Tongue (tissue), 3 donors: ENCODE measurements at places on chromosomes 6 and 20.

DNA sequence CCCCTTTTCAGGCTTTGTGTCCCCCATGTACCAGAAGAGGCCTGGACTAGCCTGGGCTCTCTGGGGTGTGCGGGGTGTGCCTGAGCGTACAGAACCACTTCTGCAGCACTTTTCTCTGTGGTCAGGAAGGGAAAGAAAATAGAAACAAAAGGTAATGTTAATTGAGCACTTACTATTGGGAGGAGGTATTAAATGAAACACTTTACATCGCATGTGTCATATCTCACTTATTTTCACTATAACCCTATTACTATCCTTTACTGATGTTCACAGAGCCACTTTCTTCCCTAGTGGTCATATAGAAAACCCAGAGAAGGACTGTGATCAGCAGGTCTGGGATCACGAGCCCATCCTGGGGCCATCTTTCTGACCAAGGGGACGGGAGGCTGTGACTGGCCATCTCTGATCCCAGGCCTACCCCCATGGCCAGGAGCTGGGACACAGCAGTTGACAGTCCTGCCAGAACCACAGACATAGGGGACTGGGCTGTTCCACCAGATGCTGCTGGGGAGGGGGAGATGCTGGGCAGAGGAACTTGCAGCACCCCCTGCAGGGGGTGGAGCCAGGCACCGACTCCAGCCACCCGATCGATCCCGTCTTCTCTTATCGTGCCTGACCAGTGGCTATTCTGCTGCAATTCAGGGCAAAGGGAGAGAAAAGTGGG is 107.6 kb downstream of the VEGFA start:
- no peak for DNase-seq

GRCh38 chr20:21681922-21682318 is 23.5 kb upstream of the PAX1 start:
- DNase-seq: no peak

DNA sequence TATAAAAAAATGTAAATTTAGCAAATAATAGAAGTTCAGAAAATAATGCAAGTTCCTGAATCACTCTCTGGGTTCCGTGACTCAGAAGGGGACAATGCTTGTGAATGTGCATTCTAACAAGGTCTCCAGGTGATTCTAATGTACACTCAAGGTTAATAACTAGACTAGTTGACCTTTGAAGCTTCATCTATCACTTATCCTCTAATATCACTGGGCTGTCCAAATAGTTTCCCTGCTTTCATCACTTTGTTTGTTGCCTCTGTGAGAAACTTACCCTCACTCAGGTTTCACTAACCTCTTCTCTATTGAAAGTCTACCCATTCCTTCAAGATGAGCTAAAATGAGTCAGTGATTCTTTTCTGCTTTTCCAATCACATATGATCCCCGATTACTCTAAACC is 189.0 kb downstream of the BTBD9 start:
- DNase-seq: no peak

GRCh38 chr6:10626154-10626741 is 68.2 kb downstream of the C6orf52 start:
- peak; percentile 55 for DNase-seq

- DNase-seq: no peak
Observed at GRCh38 chr6:38146734-38147027, 327.2 kb downstream of the ZFAND3 start.

GRCh38 chr6:27868311-27868710 is 43.9 kb downstream of the OR2B2 start:
- DNase-seq: no peak

- DNase-seq: peak; percentile 40
Observed at GRCh38 chr6:4774715-4775493, 1.3 kb upstream of the CDYL start.

GRCh38 chr6:2990248-2990931 is 9.3 kb upstream of the NQO2 start:
- DNase-seq: peak; percentile 69

GRCh38 chr20:2687514-2687913 is 5.1 kb upstream of the EBF4 start:
- no peak for DNase-seq

GRCh38 chr6:81977486-81977885 is 225.0 kb upstream of the TENT5A start:
- DNase-seq: no peak

GRCh38 chr20:38735172-38735571 is 10.9 kb downstream of the SLC32A1 start:
- no peak for DNase-seq

- DNase-seq: peak; percentile 33
Observed at GRCh38 chr6:7431674-7432390, 42.2 kb downstream of the RIOK1 start.

DNA sequence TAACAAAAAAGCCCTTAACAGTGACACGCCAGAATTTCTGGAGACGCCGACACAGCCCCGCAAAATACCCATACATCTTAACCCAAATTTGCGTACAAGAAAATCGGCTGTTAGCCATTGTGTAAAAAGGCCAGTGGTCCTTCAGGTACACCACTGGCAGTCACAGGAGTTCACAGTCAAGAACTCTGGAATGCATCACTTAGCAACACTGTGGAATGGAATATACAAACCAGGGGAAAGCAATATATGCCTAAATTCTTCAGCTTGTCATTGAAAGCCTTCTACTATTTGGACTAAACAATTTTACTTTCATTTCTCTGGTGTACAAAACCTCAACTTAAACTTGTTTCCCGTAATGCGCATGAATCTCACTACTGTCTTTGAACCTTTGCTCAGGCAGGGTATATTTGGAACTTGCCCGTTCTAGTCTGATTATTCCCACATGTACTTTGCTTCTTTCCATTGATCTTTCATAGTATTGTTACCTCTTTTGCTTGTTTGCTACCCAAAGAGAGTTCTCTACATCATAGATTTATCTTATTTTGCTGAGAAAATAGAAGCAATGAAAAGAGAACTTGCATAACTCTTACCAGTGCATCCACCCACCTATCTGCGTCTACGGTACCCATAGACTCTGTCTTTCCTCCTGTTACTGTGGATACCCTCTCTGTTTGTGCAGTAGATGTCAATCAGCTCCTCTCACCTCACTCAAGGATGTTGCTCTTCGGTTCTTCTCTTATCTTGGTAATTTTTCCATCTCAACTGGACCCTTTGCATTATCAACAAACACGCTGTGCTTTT is at the start of gene ARMH2:
ARMH2 (minus strand) TSS at position 178 of the 801 bp plus-strand sequence; CDS start at position 118, 60 bp downstream.
- no peak for DNase-seq

DNA sequence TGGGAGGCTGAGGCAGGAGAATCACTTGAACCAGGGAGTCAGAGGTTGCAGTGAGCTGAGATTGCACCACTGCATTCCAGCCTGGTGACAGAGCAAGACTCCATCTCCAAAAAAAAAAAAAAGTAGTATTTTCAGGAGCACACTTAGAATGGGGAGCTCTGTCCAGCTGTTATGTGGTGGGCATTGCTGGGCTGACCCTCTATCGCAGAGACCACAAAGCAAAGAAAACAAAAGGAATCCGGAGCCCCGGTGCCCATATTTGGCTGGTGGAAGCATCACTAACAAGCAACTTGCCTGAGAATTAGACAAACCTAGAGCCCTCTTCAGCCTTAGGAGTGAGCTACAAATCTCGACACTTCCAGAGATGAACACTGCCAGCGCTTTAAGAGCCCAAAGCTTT is 137.3 kb upstream of the GPR6 start:
- DNase-seq: no peak

- DNase-seq: peak; percentile 65
Observed at GRCh38 chr20:34713194-34713943, 9.2 kb downstream of the TP53INP2 start.

DNA sequence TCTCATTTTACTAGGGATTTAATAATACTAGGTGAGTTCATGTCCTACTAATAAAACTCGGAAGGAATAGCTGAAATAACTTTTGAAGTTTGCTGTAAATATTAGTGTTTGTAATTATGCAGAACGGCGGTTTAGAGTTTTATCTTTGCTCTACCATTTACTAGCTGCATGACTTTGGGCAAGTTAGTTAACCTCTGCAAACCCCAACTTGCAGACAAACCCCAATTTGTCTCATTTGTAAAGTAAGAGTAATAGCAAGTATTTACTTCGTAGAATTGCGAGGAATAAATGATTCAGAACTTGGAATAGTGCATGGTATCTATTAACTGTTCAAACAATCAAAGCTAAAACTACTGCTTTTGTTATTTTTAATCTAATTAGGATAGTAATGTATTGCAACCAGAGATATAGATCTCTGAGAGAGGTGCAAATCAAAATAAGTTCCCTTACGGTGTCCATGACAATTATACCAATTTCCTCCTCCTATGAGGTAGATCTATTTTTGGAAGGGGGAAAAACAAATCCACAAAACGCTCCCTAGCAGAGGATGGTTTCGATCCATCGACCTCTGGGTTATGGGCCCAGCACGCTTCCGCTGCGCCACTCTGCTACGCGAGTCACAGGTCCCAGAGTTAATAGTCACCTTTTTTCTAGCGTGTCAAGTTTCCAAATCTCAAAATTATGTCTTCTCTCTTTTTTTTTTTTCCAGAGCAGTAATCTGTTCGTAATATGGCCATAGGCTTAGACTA is 35.1 kb upstream of the BTN3A2 start:
- DNase-seq: peak; percentile 70

- DNase-seq: no peak
Observed at GRCh38 chr6:87180105-87180728, 24.9 kb downstream of the ZNF292 start.

DNA sequence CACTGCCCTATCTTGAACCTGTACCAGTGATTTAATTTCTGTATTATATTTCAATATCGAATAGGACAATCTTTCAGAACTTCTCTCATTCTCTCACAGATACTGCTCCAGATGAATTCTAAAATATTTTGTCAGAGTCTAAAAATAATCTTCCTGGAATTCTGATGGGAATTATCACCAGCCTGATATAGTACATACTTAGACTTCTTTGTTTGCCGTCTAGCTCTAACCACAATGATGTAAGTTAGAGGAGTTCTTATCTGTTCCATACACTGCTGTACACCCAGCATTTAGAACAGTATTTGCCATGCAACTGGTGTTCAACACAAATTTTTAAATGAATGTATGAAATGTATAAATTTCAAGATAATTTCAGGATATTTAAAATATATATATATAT is 1.3 kb upstream of the HUS1B start:
- DNase-seq: peak; percentile 12

DNA sequence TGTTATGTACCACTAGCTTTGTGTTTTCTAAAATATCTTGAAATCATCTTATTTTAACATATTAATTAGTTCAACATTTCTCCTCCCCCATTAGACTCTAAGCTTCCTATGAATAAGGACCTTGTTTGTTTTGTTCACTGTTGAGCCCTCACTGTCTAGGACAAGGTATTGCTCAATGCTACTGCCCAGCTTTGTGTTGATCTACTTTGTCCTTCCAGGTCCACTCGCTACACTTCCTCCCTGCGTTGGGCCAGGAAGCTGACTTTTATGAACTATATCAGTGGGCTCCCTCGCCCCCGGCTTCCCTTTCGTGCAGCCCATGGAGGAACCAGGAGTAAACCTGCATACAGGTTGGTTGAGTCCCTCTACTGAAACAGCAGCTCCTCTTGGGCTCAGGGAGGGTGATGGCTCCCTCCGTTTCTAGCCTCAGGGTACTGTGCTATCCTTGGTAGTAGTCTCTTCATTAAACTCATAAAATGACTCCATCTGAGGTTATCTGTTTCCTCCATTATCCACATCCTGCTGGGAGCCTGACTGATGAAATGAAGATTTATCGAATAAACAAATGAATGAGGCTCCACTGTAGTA is 272.5 kb downstream of the CLIC5 start:
- DNase-seq: no peak

DNA sequence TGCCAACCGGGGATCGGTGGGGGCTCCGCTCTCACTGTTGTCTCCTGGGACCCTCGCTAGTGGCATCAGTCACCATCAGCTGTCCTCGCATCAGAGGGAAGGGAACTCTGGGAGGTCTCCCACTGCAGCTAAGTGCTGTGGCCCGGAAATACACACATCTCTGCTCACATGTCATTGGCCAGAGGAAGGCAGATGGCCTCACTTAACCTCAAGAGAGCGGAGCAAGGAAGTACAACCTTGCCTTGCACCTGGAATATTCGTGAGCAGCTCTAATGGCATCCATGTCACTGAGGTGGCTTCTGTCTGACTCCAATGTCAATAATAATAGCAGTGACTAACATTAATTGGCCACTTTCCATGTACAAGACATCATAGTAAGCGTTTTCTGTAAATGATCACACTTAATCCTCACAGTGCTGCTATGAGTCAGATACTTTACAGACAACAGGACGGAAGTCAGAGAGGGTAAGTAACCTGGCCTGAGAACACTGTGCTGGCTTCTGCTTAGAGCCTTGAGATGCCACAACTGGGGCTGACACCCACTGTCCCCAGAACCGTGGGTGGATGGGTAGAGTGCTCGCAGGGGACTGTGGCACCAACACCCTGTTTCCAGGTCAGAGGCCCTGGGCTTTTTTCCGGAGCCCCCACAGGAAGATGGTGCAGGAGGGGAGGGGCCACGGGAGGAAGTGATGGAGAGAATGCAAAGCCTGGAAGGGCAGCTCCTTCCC is 6.0 kb downstream of the LHFPL5 start:
- DNase-seq: peak; percentile 40

- no peak for DNase-seq
Observed at GRCh38 chr6:108039681-108040080, 34.9 kb downstream of the OSTM1 start.

GRCh38 chr6:42366011-42366705 is 85.6 kb downstream of the TRERF1 start:
- DNase-seq: no peak

DNA sequence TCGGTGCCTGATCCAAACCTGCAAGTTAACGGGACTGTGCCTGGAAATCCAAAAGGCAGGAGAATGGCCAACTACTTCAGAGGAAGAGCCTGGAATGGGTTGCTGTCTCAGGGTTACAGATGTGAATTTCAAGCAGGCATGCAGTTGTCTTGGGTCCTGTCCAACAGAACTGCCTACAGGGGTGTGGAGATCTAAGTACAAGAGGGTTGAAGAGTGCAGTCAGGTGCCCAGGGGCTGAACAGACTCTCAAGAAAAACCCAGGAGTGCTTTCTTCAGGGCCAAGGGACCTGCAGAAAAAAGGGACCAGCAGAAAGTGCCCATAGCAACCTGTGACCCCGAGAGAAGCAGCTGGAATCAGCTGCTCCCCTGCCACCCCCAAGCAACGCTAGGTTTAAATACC is 71.0 kb downstream of the PREP start:
- no peak for DNase-seq

- no peak for DNase-seq
Observed at GRCh38 chr20:19250346-19250745, 37.9 kb downstream of the SLC24A3 start.

DNA sequence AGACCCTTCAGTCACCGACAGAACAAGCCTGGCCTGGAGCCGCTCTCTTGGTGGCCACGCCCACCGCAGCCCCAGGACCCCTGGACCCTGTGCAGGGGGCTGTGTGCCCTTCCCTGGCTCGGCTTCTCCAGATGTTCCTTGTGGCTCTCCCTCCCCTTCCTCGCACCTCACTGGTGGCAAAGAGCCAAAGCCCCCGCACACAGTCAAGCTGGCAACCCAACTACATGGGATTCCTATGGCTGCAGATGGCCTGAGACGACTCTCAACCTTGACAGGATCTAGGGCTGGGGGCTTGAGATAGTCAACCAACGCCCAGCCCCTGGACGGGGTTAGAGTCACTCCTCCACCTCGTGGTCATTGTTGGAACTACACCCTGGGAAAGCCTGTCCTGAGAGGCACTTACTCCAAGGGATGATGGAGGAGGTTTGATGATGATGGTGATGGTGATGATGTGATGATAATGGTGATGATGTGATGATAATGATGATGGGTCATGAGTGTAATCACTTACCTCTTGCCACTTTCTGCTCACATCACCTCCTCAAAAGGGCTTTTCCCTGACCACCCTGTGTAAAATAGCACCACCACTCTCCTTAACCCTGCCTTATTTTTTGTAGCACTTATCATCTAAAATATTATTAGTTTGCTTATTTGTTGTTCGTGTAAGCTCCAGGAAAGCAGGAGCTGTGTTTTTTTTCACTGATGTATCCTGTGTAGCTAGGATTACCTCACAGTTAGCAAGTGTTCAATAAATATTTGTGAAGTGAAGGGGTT is 278.4 kb downstream of the LRFN2 start:
- DNase-seq: peak; percentile 85
